ENCODE measurements at places on chromosomes 7 and 10.

- DNase-seq, result no peak
Observed at GRCh38 chr7:116363637-116364432, 135.7 kb upstream of the CAV2 start.

- no peak for DNase-seq
Observed at GRCh38 chr10:7952266-7952665, 102.2 kb upstream of the GATA3 start.

DNA sequence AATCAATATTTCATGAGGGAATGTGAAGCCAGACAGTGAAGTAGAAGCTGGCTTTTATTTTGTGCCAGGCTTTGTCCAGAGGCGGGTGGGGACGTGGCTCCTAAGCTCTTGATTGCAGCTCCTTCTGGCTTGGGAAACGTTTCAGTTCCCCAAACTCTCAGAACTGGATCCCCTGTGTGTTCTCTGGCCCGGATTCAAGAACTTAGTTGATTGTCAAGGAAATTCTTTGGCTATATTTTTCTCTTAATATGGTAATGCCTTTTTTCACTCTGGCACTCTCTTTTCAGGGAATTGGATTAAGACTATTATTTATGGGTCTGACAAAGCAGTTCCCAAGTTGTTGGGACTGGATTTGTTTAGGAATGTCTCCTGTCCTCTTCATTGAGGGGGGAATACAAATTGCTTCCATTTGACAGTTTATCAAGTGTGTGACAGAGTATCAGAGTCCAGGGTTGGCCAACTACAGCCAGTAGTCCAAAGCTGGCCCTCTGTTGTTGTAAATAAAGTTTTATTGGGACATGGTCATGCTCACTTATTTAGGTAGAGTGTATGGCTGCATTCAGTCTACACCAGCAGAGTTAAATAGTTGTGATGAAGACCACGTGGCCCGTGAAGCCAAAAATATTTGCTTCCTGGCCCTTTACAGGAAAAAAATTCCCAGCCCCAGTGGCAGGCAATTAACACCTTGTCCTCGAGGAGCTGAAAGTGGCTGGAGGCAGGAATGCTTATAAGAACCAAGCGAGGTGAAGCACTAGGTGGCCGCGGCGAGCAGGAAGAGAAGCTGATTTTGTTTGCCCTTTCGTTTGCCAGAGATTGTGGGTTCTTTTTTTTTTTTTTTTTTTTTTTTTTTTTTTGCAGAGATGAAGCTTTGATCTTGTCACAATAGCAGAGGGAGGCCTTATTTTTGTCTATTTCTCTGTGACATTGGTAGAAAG lies 34.3 kb downstream of the HTRA1 start:
- DNase-seq, result no peak

DNA sequence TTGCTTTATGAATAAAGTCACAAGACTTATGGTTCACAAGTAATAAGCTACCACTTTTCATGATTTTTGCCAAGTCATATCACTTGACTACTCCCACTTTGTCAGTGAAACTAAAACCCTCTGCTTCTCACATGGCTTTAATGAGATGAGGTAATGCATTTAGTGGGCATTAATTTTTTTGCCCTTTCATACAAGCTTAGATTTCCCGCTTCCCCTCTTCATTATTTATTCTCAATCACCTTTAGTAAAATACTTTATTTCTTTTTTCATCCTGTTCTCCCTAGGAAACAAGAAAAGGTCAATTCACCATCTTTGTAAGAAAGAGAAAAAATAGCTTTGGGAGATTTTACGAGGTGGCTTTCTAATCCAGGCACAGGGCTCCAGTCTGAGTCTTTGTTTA lies 109.6 kb upstream of the STARD3NL start:
- DNase-seq, result no peak

DNA sequence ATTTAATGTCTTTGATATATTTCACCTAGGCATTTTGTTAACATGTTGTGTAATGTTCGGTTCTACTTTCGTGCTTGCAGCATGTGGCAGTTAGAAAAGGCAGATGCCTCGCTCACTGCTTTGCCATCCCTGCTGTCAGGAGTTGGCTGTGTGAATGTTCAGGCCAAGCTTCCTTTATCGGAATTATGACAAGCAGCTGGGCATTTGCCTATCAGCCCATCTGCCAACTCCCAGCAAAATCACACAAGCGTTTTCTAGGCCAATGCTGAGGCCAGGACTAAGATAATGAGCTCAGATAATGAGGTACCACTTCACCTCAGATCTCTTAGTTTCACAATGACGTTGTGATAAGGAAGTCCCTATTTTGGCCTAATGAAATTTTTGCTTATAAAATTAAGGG lies 212.7 kb upstream of the FAM3C start:
- DNase-seq, result no peak

GRCh38 chr10:63069318-63069717 lies 63.8 kb upstream of the NRBF2 start:
- no peak for DNase-seq

GRCh38 chr7:132526111-132526740 lies 50.0 kb downstream of the PLXNA4 start:
- DNase-seq, result no peak

DNA sequence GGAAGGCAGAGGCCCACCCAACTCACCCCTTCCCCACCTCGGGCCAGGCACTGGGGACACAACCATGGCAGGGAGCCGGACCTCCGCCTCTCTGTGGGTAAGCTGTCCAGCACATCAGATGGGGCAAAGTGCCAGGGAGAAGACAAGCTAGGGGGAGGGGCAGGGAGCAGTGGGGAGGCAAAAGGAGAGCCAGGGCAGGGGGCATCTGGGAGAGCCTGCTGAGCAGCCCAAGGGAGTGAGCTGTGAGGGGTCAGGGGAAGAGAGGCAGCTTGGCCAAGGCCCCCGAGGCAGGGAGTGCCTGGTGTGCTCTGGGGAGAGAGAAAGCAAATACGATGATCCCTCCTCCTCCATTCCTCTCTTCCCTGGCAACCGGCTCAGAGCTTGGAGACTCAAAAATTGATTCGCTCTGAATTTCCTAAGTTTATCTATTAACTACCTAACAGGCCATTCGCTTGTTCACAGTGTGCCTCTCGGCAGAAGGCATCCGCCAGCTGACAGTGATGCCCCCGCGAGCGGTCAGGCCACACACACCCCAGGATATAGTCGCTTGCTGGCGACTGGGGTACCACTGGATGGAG lies 4.5 kb downstream of the CAMK2B start:
- DNase-seq, result no peak

DNA sequence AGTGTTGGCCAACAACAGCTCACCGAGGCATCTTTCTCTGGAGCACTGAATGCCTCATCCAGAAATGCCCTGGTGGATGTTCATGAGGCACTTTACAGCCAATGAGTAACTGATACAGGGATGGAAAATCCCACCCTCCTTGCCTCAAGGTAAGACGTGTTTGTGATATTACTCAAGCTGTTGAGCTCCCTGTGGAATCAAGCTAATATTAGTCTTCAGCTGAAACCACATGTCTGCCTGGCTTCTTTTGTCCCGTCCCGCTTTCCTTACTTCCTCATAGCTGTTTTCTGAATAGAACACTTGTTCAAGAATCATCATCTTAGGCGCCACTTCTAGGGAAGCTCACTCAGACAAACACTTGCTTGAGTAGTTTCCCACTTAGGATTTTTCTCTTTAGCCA lies 422.4 kb downstream of the INHBA start:
- no peak for DNase-seq
